Mucosa of descending colon (tissue), 3 donors: ENCODE measurements at places on chromosomes 12 and 14. TPM values are rescaled to one million over a fixed set of nuclear protein-coding genes. Genes with fewer than 3 reads are reported as not detected.

DNA sequence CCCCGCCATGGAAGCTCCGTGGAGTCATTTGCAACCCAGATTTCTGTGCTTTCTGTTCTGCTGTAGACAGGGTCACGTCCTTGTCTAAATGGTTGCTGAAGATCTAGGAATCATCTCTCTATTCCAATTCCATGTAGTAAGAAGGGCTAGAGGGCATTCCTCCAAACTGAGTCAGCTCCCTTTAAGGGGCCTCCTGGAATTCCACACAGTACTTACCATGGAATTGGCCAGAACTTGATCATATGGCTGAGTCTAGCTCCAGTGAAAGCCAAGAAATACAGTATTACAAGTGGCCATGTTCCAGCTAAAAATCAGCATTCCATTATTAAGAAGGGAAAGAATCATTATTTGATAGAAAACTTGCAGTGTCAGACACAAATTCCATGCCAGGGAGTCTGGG, 171.9 kb downstream of the PRKCH start:
- no peak for DNase-seq

The CLEC6A gene
- total RNA-seq, result not detected

The SLC38A6 gene
- 7.4 TPM for total RNA-seq

DNA sequence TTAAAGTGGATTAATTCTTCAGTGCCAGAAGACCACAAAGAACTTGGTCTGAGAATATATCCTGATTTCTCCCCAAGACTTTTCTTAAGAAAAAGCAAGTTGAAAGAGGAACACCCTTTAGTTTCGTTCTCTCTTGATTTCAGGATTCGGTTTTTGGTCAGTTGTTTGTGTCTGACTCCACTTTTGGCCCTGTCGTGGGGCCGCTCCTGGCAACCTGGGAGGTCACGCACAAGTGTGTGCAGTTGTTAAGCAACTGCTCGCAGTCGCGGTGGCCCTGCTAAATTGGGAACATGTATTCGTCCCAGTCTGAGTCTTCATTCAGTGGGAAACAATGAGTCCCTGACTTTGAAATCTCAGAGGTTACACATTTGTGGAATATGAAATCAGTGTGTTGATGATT, 68.7 kb downstream of the RGS6 start:
- no peak for DNase-seq

The FOXG1 gene
- total RNA-seq, result not detected

DNA sequence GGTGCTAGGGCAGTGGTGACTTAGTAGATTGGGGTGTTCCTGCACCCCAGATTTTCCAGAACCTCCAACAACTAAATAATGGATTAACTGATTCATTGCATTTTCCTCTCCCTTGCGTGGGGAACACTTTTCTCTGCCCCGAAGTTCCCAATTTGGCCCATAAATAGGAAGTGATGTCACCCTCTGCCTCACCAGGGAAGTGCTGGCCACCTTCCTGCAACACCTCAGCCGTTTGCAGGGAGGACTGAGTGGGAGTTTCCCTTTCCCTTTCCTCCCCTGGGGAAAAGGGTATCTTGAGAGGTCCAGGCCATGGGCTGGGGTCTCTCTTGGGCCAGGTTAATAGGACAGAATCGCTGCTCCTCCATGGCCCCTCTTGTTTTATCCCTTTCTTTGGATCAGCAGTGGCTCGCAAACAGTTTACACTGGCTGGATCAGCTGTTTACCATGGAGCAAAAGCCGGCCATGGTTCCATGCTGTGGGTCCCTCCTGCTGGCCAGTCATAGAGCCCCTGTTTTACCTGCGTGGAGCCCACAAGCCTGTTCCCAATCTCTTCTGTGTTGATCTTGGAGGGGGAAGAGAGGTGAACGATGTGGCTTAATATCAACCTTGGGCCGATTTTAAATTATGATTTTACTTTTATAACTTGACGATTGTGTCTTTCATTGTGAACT, 91.6 kb upstream of the VRK1 start:
- no peak for DNase-seq

DNA sequence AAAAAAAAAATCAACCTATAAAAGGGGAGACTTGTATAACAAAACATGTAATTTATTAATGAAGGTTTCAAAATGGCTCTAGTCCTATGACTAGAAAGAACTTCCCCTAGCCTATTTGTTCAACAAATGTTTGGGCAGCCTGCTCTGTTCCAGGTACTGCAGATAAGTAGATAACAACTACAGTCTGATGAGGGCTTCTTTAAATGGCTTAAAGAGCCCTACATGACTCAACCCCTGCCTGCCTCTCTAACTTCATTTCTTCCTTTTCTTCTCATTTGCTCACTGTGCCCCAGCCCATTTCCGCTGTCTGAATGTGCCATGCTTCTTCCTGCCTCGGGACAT, 21.5 kb downstream of the ALDH6A1 start:
- no peak for DNase-seq

GRCh38 chr14:80965037-80965436, 9.6 kb downstream of the TSHR start:
- DNase-seq, result no peak

The OR4E2 gene
- not detected for total RNA-seq

DNA sequence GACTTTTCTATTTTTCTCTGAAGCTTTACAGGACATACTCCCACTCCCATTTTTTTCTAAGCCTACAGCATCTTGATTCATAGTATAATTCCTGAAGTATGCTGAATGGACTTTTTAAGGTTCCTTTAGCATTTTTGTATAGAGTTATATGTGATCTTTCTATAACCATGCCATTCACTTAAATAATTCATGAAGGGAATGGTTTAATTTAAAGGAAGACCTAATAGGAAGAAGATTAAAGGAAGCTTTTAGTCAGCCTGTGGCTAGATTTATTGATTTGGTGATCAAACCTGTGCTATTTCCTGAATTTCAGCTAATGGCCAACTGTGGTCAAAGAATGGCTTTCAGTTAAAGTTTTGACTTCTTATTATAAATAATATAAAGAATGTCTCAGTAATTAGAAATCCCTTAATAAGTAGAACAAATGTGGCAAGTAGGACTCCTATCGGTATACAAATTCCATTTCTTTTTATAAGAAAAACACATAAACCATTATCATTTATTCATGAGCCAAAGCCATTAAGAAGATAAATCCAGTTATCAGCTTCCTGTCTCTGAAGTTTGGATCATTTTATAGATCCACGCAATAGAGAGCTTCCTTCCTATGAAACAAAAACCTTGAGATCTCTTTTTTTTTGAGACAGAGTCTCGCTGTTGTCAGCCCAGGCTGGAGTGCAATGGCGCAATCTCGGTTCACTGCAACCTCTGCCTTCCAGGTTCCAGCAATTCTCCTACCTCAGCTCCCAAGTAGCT, 4.0 kb upstream of the MAPK1IP1L start:
- DNase-seq, result no peak

DNA sequence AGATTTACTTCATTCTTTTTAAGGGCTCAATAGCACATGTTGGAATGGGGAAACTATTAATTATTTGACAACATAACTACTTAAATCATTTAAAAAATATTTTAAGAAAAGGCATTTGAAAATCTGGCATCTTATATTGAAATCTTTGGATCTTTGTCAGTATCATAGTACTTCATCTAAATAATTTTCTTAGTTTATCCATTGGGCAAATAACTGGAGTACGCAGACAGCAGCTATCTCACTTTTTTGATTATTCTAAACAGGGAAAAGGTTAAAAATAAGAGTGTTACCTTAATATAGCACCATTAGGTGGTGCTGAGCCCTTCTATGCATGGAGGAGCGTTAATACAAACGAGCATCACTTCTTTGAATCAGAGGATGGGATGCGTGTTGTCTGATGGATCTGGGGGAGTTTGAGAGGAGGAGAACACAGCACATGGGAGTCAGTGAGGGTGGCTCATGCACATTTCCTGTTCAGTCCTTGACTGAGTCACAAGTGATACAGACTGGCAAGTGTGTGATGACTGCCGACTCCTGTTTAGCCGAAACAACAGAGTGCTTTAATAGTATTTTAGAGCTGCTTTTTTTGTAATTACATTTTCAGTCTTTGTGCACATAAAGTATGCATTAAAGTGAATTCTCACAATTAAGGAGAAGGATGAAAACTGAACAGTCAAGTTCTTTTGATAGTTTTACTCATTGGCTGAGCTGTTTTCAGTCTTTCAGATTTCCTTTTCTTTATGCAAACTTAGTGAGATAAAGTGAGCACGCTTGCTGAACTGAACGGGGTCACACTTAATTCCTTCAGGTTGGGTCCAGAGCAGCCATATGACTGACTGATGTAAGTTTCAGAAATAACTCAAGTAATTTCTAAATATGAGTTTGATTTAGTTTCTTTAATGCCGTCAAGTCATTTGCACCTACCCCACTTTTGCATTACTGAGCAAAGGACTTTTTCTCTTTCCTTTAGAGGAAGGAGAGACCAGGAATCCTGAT, 92.7 kb downstream of the DIP2B start:
- no peak for DNase-seq

DNA sequence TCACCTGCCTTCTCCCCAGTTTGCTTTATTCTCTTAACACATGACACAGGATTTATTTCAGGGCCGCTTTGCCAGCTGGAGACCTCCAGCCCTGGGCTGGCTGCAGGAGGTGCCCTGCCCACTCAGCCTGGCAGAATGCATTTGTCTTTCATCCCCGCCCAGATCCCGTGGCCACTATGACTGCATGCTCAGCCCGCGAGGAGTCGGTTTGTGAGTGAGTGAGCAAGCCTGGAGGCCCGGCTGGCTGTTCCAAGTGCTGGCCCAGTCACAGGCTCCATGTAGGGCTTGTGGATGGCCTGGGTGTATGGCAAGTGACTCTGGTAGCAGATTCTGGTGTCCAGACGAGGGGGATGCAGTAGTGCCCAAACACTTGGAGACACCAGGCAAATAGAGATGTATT, 2.1 kb downstream of the TDP1 start:
- DNase-seq, result no peak

- no peak for DNase-seq
Measured at GRCh38 chr12:44674875-44675274, 201.2 kb downstream of the NELL2 start.

DNA sequence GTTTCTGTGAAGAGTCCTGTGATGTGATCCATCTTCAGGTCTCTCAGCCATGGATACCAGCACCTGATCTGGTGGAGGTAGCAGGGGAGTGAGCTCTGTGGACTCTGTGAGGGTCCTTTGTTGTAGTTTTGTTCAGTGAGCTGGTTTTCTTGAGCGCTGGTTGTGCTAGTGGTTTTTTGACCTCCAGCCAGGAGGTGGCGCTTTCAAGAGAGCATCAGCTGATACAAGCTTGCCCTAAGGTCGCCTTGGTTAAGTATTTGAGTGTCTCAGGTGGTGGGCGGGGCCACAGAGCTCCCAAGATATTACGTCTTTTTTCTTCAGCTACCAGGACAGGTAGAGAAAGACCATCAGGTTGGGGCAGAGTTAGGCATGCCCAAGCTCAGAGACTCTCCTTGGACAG, 139.7 kb downstream of the TTLL5 start:
- DNase-seq, result no peak

DNA sequence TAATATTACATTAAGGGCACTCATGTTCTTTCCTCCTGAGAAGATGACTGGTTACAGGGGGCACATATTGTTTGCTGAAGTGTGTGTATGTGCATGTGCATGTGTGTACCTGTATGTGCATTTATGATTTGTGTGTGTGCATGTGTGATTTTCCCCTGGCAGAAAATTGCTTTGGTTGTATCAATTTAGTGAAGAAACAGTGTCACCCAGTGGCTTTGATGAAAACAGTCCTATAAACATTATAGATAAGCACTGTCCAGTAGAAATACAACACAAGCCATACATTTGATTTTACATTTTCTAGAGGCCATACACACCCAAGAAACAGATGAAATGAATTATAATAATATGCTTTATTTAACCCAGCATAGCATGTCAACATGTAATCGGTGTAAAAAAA, 8.6 kb downstream of the PDE3A start:
- DNase-seq, result no peak

GRCh38 chr14:92382677-92383076, 59.7 kb downstream of the SLC24A4 start:
- DNase-seq, result peak; percentile 10

DNA sequence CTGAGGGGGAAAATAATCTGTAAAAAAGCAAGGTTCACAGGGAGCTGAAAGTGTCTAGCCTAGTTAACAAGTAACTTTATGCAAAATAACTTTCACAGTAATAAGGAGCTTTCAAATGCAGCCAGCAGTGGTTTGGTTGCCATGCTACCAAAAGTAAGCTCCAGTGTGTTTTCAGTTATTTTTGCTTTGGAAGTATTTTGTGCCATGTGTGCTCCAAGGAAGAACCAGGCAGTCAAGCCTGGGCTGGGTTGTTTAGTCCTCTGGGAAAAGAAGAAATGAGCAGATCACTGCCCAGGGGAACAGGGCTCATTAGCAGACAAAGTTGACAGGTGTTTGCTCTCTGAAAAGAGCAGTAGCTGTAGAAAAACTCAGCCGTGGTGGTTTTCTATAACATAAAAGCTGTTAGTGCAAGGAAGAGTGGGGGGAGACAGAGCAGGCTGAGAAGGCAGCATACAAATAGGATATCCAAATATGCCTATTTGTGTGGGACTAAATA, 92.8 kb upstream of the TMTC2 start:
- no peak for DNase-seq

GRCh38 chr12:29431513-29431912, 50.5 kb upstream of the ERGIC2 start:
- DNase-seq, result no peak

- no peak for DNase-seq
Measured at GRCh38 chr12:107856096-107856495, 81.6 kb downstream of the ASCL4 start.

DNA sequence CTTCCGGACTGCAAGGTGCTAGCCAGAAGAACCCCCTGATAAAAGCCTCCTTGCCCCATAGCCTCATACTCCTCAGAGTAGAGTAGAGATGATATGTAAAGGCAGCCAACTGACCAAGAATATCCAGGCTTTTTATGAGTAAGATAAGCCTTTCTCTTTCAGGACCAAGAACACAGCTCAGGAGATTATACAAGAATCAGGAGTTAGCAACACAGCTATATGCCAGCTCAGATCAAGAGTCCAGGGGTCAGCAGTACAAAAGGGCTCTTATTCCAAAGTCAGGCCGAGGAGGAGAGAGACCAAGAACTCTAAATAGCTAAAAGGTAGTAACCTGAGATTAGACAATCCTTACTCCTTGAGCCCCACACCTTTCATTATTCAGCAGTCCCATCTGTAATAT, 135.3 kb downstream of the BTG1 start:
- DNase-seq, result no peak

GRCh38 chr12:101459642-101460346, 15.3 kb upstream of the SPIC start:
- DNase-seq, result peak; percentile 52

- peak; percentile 47 for DNase-seq
Measured at GRCh38 chr14:50821510-50822464, 9.2 kb downstream of the NIN start.
